ENCODE measurements at places on chromosomes 11 and 22.

DNA sequence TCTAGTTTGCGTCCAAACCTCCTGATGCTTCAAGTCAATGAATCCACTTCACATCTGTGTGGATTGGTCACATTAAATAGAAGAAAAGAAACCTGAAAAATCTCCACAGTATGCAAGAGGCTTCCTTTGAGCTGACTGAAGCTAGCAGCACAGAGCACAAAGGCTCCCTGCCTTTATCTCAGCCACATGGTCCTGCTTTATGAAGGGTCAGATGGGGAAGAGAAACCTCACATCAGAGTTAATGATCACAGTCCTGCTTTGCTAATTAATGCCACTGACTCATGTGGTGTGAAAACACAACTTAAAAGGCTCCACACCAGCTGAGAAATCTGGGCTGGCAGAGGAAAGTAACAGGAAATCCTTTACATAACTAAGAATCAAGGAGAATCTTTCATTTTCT is 1291.0 kb downstream of the LRRC4C start:
- DNase-seq: no peak

GRCh38 chr11:120105576-120105975 is 32.3 kb downstream of the TRIM29 start:
- no peak for DNase-seq

DNA sequence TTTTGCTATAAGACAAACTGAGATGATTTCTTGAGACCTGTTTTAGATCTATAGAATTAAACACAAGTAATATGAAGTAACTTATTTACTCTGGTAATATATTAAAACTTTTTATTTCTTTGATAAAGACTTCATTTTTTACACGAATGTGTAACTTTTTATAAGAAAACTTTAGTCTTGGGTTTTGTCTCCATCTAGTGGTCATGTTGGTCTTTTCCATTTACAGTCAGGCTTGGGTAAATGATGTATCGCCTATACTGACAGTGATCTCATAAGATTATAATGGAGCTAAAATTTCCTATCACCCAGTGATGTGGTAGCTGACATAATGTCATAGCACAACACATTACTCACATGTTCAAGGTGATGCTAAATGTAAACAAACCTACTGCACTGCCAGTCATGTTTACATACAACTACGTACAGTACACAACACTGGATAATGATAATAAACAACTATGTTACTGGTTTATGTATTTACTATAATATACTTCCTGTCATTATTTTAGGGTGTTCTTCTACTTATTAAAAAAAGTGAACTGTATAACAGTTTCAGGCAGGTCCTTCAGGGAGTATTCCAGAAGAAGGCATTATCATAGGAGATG is 7.5 kb upstream of the C11orf97 start:
- no peak for DNase-seq

DNA sequence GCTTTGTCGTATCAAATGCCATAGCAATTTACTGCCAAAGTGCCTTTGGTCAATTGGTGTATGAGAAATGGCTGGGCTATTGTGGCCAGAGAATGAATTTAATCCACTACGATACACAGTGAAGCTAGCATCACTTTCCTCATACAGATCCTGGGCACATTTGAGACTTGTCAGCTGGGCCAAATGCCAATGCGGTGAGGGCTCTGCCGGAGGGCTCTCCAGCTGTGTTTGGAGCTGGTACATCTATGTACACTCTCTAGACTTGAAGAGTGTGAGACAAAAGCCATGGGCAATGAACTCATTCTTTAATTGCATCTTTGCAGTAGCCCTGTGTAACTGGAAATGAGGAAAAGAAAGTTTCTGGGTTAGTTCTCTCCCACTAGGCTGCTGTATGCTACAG is 1052.9 kb downstream of the NTM start:
- DNase-seq: no peak

DNA sequence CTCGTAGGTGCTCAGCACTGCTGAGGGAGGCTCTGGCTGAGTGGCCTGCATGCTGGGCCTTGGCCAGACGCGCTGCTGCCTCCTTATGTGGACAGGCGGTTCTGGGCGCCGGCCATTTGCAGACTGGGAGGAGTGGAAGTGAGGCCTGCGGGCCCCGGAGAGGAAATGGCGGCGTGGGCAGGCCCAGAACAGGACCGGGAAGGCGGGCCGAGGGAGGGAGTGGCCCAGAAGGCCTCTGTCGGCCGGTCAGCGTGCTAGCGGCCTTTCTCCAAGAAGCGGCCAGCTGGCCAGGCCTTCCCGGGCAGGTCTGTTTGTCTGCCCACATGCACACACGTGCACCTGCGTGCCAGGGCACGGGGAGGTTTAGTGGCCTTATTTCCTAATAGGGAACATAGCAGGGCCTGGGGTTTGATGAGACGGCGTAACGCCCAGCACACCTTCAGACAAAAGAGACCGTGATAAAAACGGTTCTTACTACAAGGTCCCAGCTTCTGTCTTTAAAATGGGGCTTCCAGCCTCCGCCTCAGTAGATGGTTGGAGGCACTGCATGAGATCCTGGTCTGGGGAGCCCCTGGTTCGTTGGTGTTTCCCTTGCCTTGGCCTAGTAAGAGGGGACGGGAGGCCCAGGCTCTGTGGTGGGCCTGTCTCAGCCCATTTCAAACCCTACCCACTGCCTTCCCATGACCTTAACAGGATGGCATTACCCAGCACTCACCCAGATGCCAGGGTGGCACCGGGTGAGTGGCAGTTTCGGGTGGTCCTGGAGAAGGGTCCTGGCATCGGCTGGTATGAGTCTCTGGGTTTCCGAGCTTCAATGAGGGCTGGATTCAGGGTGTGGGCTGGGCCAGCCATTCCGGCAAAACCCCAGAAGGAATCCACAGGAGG is 65.1 kb upstream of the PPARA start:
- no peak for DNase-seq

DNA sequence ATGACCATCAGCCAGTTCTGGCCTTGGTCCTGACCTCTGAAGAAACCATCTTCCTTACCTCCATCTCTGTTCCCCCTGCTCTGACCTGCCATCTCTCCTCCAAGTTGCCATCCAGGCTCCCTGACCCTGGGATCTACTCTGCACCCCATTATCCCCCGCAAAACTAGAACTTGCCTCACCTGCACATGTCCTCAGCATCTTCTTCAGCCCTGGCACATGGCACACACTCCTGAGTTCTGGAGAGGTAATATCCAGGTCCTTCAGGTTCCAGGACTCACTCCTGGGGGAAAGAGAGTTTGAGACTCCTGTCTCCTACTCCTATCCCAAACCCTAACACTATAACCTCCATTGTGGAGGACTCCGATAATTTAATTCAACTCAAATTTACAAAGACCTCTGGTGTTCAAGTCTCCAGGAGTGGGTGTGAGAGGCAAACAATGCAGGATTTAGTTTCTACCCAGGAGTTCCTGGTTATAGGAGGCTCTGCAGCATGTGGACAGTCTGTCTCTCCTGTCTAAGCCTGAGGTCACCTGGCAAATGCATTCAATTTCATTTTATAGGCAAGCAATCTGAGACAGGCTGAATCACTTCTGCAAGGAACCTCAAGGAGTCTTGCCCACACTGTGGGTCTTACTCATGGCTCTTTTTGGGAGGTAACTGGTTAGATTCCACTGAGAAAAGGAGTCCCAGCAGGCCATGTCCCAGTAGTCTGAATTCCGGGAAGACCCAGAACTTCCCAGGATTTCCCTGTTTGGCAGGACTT is 7.3 kb downstream of the TRIM21 start:
- no peak for DNase-seq

- DNase-seq: no peak
Observed at GRCh38 chr11:126214441-126214840, 2.9 kb downstream of the FAM118B start.

GRCh38 chr22:22151308-22151707 is 93.3 kb upstream of the VPREB1 start:
- DNase-seq: no peak

GRCh38 chr11:61477727-61478148 is 30.8 kb upstream of the LRRC10B start:
- peak; percentile 36 for DNase-seq

DNA sequence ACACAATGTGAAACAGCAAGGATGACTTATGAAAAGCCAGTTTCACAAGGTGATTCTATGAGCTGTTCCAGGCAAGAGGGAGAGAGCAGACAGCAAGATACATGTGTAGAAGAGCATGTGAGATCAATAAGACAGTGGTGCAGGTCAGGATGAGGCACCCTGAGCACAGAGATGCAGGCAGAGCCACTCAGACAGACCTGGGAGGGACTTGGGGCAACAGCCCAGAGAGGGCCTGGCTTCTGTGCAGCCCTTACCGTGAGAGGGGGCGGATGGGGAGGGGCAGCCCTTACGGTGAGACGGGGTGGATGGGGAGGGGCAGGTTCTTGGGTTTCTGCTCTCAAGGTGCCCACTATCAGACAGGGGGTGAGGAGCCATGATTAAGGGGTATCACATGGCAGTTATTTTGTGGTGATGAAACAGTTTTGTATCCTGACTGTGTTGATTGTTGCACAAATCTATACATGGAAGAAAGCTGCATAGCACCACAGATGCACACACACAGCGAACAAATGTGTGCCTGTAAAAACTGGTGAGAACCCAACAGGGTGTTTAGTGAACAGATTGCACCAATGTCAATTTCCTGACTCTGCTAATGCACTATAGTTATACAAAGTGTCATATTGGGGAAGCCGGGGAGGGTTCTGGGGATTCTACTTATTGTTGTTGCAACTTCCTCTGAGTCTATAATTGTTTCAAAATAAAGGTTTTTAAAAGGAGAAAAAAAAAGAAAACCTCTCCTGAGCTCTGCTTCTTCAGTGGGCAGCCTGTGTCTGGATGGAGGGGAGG is 5.2 kb upstream of the C22orf42 start:
- DNase-seq: no peak

- no peak for DNase-seq
Observed at GRCh38 chr11:78304201-78304600, 113.4 kb downstream of the GAB2 start.

DNA sequence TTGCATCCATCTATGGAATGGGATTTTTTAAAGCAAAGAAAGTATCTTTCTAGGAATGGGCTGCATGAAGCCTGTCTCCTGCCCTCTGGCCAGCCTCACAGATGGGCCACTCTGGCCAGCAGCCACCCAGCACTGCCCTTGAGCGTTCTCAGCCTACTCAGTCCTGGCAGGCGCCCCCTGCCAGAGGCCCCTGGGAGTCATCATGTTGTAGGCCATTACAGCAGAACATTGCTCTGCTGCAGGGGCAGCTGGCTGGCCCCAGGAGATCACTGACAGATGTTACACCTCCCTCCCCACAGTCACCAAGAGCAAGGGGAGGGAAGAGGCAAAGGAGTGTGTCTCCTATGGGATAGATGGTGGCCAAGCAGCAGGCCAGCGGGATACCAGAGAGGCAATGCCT is 363.7 kb downstream of the NXPE2 start:
- no peak for DNase-seq

DNA sequence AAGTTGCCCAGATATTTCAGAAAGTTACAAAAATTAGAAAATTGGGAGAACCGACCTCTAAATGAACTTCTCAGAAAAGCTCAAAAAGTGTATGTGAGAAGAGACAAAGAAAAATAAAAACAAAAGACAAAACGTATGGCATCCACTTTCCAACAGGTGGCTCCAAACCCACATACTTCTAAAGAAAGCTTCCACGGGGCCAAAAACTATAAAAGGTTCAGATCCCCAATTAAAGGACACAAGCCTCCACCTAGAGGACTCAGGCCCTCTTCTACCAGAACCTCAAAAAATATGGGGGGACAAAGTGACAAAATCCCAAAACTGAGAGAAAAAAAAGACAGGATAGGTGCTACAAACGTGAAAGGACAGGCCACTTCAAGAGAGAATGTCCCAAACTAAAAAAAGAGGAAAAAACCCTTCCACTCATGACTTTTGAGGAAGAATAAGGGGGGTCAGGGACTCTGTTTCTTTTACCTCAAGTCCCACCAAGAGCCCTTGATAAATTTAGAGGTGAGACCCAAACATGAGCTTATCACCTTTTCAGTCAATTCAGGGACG is 8.8 kb downstream of the SCGB2A1 start:
- DNase-seq: no peak

DNA sequence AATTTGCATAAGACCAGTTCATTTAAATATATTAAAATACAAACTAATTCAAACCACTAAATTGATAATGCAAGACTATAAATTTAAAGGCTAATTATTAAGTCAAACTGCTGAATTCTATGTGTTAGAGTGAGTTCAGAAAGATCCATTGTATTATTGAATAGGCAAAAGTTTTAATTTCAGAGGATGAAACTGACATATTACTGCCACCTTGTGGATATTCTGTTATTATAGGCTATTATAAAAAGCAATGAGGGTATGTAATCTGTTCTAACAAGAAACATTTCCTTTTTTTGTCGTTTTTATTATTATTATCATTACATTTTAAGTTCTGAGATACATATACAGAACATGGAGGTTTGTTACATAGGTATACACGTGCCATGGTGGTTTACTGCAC is 20.9 kb upstream of the NAALAD2 start:
- no peak for DNase-seq

DNA sequence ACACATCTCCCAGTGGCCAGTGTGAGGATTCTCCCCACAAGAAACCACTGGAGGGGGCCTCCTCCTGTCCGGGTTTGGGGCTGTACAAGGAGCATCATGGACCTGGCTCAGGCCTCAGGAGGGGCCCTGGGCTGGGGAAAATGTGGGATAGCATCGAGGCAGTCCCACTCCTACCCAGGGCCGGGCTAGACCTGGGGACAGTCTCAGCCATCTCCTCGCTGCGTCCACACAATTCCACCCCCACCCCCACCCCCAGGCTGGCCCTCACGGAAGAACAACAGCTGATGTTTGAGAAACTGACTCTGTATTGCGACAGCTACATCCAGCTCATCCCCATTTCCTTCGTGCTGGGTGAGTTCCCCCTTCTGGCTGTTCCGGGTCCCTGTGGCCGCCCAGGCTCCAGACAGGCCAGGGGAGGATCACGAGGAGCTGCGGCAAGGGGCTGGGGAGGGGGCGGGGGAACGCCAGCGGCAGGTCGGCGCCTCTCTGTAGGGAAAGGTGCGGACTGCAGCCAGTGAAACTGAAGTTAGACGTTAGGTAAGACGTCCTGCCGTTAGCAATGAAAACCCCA is 4.8 kb downstream of the BEST1 start:
- no peak for DNase-seq

- DNase-seq: peak; percentile 59
Observed at GRCh38 chr22:30386960-30387827, at the start of gene RNF215. TSS of gene RNF215 (minus strand) at chr22:30387411. CDS start at chr22:30387313, 98 bp downstream.

- no peak for DNase-seq
Observed at GRCh38 chr11:91654686-91655085, 569.9 kb upstream of the FAT3 start.

DNA sequence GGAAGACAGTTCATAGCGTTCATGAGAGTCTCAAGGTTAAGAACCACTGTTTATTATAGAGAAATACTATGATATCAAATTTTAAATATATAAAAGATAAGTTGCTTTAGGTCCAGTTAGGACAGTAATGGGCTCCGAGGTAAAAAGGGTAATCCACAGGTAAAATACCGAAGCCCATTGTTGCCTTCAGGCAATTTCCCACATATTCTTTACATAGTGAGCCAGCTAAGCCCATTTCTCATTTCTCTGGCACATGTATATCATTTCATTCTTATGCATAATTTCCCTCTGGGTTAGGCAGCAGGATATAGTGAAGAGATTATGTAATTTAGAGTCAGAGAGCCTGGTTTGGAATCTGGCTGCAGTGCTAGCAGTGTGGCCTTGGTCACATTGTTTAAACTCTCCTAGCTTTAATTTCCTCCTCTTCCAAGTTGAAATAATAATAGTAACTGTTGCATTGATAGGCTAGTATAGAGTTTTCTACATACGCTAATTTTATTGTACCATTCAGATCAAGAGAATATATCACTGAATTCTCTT is 7.6 kb upstream of the POU2AF1 start:
- no peak for DNase-seq
